ENCODE measurements at places on chromosomes 4 and X.
A peak's percentile ranks its signal among the peaks of the same experiment; 100 is the strongest.

- no peak for DNase-seq
Measured at GRCh38 chr4:179747218-179747910, 2305.1 kb upstream of the AGA start.

GRCh38 chrX:2513121-2513664 lies 12.4 kb upstream of the DHRSX start:
- DNase-seq: no peak

DNA sequence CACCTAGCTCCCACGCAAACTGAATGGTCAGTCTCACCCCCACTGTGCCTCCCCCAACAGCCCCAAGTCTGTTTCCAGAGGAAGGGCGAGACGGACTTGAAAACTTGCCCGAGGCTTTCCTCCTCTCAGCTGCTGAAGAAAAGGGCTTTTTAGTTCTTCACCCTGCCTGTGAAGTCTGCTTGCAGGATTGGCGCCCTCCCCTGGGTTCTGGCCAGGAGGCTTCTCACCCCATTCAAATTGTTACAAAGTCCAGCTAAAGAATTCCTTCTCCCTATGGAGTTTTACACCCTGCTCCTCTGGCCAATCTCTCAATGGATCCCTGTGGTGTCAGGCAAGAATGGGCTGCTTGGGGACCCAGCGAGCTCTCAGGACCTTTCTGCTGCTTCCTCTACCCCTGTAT lies 241.0 kb downstream of the AFF2 start:
- DNase-seq: no peak

DNA sequence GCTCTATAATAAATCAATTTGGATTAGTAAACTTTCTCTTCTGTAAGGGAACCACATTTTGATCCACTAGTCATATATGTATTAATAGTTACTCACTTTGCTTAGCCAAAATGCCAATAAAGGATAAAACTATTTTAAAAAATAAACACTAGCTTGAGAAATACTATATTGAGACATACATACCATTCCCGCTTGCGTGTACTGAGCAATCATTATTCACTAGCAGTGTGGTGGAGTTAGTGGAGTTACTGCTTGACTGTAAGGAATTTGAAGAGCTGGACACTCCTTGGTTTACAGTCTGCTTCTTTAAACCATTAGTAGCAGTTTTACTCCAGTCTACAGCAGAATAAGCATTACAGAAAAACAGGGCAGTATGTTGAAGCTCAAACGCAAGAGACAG lies 10.8 kb upstream of the PHKA2 start:
- no peak for DNase-seq

- DNase-seq: peak; percentile 39
Measured at GRCh38 chrX:140733766-140734342, 24.3 kb downstream of the LINC00632 start.

DNA sequence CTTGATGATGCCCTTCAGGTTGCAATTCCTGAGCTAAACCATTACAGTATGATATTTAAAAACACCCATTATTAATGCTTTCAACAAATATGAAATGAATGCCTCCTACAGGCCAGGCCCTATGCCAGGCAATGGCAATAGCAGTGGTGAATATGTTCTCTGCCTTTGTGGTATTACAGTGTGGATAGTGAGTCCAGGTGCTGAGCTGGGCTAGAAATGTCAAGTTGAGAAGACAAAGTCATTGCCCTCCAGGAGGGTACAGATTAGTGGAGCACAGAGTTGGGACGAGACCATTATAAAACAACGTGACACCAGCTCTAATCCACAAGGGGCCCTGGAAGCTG lies 81.9 kb downstream of the RBM47 start:
- no peak for DNase-seq

- no peak for DNase-seq
Measured at GRCh38 chr4:151438154-151438553, 29.2 kb downstream of the FHIP1A start.

DNA sequence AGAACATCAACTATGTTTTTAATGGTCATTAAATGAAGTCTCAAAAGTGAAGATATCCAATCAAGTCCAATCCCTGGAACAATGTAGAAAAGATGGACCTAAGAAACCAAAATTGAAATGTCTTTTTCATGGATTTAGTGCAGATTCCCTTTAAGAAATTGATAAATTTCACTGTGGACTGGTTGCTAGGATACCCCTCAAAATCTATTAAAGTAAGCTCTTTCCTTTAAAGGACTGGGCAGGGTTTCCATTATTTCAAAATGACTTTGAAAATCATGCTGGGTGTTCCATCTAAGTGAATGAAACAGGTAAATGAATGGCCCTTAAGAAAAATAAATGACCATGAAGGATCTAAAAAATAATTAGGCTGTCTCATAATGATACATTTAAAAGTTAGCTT lies 28.6 kb downstream of the PLRG1 start:
- no peak for DNase-seq

DNA sequence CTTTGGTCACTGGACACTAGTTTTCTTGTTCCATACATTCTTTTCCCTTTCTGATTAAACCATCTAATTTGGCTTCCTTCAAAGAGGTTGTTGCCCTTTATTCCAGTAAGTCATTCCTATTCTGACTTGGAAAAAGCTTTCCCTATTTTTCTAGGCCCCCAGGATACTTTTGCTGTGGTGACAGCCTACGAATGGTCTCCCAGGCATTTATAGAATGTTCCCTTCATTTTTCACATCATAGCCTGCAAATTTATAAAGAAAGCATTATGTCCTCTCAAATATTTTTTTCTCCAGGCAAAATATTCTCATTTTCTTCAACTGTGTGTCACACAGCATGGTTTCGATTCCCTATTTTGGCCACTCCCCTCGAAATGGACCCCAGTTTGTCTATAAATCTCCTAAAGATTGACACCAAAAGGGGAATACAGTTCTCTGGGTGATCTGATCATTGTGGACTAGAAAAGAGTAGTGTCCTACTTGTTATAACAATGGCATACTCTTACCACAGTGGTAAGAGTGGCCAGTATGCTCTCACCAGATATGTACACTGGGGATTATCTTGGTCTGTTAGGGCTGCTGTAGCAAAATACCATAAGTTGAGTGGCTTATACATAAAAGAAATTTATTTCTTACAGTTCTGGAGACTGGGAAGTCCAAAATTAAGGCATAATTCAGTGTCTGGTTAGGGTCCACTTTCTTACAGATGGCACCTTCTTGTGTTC lies 41.5 kb upstream of the BMP2K start:
- peak; percentile 37 for DNase-seq

GRCh38 chr4:121373841-121374240 lies 7.0 kb downstream of the QRFPR start:
- no peak for DNase-seq

DNA sequence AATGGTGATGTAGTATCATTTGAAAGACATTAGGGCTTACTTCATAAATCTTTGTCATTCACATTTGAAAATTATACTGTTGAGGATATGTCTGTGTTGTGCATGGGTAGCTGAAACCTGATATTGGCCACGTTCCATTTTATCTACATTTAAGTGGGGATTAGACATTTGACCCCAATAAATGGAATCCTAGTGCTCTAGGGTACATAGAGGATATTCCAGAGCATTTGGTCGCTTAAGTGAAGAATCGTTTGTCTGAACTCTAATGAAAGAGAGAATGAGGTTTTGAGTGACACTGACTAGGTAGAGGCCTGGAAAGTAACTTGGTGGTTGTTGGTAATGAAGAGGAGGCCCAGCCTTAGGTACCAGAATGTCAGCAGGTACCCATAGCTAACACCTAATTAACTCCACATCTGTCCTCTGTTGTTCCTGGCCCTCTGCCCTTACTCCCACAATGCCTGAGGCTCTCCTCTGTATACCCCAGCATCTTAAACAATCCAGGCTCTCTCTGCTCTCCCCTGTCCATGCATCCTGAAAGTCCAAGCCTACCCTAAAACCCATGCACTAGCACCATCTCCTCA lies 299.5 kb upstream of the KLF3 start:
- no peak for DNase-seq

DNA sequence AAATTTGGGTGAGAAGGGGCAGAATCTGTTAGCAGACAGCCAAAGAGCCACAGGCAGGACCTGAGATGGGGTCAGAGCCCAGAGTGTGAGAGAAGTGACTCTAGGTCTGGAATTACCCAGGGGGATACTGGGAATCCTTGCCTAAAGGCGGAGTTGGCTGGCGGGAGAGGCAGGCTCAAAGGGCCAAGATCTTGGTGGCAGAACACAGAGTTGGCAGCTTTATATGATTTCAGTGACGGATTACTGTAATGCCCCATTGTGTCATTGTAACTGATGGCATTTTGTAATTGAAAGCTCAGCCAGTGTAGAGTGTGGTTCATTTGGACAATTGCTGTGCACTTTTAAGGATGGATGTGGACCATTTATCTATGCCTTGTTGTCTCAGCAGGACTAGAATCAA lies 77.3 kb downstream of the SMIM20 start:
- DNase-seq: no peak

- DNase-seq: no peak
Measured at GRCh38 chr4:32226204-32226603, 1506.0 kb downstream of the PCDH7 start.

GRCh38 chrX:139930916-139931645 lies 1.8 kb downstream of the ATP11C start:
- no peak for DNase-seq

- DNase-seq: no peak
Measured at GRCh38 chr4:6386091-6386490, 86.3 kb downstream of the PPP2R2C start.

GRCh38 chr4:143282211-143282707 lies 54.4 kb upstream of the GAB1 start:
- no peak for DNase-seq

GRCh38 chr4:119683518-119683917 lies 54.9 kb upstream of the PDE5A start:
- DNase-seq: no peak

- DNase-seq: no peak
Measured at GRCh38 chr4:137267024-137267423, 265.3 kb downstream of the PCDH18 start.

GRCh38 chr4:115470763-115471162 lies 357.3 kb upstream of the NDST4 start:
- DNase-seq: no peak

GRCh38 chr4:150212485-150212884 lies 134.2 kb downstream of the DCLK2 start:
- DNase-seq: no peak

DNA sequence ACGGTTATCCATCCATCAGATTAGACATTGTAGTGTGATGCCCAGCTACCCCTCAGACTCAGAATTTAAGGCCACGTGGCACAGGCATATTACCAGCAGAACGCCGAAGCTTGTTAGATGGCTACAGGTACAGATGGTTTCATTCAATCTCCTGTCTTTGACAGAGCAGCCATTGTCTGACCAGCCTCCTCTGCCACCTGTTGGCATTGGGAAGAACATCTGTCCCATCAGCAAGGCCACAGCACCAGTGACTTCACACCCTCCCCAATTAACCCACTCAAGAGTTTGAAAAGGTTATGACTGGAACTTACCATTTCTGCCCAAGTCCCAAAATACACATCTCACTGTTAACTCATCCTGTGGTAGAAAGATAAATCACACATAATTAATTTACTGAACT lies 22.0 kb upstream of the PHKA2 start:
- DNase-seq: no peak

- DNase-seq: peak; percentile 59
Measured at GRCh38 chr4:127782275-127783025, at the start of gene HSPA4L. Gene HSPA4L, plus strand, starts transcription at chr4:127782322. Its CDS starts 229 bp downstream, at chr4:127782551.

- DNase-seq: no peak
Measured at GRCh38 chr4:141652161-141652778, 15.9 kb downstream of the IL15 start.

DNA sequence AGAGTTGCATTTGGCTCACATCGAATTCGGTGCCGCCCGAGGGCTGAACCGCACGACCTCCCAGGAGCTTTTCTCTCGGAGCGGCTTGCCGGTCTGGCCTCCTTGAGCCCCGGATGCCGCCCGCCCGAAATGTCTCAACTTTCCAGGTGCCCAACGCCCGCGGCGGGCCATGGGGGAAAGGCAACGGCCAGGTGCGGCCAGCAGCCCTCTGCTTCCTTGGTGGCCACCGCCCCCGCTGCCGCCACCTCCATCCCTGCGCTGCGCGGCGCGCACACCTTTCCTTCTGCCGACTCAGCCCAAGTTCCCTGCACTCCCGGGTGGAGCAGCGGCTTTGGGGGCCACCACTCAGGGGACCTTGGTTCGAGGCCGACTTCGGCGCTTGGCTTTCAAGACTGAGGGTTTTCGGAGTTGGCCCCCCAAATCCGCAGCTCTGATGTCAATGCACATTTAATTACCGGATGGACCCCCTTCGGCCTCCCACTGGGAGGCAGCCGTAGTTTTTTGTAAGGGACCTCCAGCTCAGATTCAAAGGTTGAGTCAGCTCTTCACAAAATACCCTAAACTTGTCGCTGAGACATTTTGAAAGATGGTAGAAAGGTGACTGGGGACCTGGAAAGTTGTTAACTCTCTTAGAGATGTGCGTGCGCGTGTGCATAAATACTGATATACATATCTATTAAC lies 1.1 kb downstream of the AFF2 start:
- DNase-seq: no peak
